ENCODE measurements at places on chromosomes 6 and 20.

DNA sequence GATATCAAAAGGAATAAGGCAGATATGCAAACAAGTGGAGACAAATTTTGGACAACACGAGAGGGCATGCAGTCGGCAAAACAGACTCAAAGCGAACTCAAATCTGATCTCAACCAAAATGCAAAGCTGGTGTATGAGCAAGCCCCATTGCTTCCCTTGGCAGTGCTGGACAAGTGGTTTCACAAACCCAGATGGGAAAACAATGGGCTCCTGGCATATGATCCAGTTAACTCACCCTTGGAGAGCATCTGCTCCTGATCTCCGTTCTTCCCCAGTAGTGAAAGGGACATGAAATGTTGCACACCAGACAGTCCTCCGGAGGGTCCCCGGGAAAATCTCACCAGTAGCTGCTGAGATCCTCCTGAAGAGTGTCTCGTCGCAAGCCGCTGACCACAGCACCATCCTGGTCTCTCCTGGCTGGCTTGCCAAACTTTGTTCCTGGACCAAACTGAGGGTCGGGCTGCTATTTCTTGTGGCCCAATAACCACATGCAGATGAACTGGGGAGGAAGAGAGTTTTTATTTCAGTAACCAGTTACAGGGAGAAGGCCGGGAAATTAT, 84.3 kb upstream of the THBS2 start:
- DNase-seq: peak; percentile 87

- DNase-seq: no peak
Observed at GRCh38 chr20:60977901-60978300, 274.2 kb upstream of the CDH4 start.

GRCh38 chr6:41502917-41503671, 43.1 kb upstream of the FOXP4 start:
- DNase-seq: no peak

DNA sequence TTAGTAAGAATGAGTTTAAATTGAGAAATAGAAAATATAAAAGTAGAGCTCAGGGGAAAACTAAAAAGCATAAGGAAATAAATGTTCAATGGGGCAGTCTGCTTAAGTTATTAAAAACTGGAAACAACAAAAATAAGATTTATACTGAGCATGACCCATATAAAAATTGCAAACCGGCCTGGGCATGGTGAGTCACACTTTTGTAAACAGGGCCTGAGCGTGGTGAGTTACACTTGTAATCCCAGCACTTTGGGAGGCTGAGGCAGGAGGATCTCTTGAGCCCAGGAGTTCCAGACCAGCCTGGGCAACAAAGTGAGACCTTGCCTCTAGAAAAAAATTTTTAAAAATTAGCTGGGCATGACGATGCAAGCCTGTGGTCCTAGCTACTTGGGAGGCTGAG, 74.6 kb downstream of the TMEM244 start:
- DNase-seq: no peak

DNA sequence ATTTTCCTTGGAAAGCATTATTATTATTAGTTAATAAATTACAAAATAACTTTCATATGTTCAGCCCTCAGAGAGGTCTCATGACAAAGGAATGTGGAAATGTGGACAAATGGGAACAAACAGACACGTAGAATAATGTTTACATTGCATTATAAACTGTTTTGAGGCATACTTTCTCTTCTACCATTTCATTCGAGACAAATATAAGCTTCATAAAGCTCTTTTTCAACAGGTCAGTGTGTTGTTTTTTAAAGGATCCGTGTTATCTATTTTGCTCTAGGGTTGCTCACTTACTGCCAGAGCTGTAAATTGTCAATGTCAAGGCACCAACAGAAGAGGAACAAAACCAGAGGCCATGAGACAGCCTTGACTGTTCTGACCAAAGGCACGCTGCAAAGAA, 256.8 kb downstream of the PHACTR1 start:
- DNase-seq: no peak

DNA sequence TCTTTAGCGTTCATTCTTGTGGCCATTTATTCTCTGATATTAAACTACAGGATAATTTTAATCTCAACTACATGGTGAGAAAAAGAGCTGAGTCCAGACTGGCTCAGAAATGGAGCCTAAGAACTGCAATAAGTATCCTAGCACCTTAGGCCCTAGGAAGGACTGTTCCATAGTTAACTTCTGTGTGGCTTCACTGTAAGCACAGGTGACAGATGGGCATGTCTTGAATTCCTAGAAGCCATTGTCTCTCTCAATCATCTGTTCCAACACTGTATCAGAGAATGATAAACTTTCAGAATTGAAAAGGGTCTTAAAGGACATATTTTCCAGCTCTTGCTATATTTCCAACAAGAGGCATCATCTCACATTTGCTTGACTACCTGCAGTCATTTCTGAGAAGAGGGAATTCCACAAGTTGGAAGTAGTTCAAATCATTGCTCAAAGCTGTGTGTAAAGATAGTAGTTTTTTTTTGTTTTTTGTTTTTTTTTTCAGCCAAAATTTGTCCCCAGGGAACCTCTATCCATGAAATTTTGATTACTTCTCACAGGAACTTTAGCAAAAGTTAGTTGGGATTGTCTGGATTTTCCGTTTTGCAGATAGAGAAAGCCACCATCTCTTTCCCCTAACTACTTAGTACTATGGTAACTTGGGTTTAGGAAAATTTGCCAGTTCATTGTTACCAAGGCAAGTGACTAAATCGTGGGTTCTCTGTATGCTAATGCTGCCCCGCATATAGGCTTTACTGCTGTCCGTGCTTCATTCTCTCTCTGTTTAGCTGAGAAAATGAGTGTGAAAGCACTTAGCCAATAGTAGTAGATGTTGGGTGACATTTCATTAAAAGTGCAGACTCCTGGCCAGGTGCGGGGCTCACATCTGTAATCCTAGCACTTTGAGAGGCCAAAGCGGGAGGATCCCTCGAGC, 47.2 kb downstream of the KCNS1 start:
- DNase-seq: no peak

GRCh38 chr6:6610031-6610591, 21.6 kb downstream of the LY86 start:
- no peak for DNase-seq

GRCh38 chr6:117919775-117920729, 13.0 kb downstream of the SLC35F1 start:
- DNase-seq: no peak

Measured in cerebellar nuclear complex (tissue), 1 donor.